ENCODE measurements at places on chromosomes 4 and X.

DNA sequence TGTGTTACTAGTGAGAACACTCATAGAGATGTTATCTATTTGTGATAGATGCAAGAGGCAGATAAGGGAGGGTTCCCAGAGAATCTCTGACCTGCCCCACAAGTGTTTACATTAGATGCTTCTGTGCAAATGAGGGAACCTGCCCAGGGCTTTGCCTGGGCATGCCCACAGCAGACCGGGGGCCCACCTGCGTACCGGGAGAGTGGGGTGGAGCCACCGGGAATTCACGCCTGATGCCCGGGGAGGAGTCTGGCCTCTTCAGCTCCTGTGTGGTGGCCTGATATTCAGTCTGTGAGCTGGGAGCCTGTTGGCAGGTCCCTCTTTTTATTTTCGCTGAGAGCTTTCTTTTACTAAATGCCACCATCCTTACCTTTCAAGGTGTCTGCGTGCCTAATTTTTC, 155.7 kb downstream of the SNCA start:
- H3K4me3 ChIP-seq: no peak overlapping the region
- H3K27me3 ChIP-seq: no peaks in the 10 kb centered on the region
- H3K36me3 ChIP-seq: no peaks in the 10 kb centered on the region
- H3K4me1 ChIP-seq: no peaks in the 10 kb centered on the region
- no peak overlapping the region for H3K27ac ChIP-seq
- DNase-seq: no peak

DNA sequence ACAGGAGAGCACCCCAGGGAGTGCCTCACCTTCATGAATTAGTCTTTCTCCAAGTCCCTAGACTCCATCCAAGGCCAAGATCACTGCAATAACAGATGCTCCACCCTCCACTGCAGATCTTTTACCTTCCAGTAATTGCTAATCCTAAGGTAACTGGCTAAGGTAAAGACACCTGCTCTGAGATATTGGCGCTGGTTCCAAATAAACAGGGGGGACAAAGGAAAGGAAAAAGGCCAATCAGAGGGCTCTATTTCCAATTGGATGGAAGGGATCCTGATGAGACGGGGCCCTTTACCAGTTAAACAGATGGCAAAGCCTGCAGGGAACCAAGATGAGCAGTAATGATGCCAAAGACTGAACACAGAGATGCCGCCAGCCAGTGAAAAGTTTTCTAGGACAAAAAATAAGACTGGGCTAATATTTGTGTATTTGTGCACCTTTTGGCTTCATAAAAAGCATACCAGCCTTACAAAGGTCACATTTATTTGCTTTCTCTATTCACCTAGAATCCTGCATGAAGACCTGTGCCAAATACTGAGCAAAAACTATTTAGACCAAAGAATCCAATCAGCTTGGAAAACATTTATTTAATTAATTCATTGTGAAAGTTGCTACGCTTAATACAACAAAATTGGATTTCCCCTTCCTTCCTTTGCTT, 148.5 kb downstream of the PPP3CA start:
- H3K27ac ChIP-seq: no peak overlapping the region
- no peaks in the 10 kb centered on the region for H3K27me3 ChIP-seq
- H3K36me3 ChIP-seq: no peaks in the 10 kb centered on the region
- H3K4me1 ChIP-seq: no peaks in the 10 kb centered on the region

DNA sequence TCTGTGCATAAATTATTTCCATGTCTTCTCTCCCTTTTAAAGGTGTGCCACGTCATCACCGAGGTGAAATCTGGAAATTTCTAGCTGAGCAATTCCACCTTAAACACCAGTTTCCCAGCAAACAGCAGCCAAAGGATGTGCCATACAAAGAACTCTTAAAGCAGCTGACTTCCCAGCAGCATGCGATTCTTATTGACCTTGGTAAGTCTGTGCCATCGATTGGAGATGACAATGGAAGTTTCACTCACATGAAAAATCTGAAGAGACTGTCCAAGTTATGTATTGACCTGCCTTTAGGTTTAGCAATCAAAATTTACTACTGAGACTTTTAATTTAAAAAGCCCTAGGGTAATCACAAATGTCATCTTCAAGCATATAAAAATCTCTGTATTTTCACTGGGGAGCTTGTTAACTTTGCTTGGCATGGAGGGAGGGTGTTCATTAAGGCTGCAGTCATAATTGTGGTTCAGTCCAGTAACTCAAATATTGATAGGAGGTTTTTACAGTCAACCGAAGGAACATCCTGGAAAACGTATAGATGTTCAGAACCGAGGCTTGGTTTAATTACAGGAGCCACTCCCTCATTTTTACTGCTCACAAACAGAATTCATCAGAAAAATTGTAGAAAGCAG, 142.9 kb downstream of the PTTG2 start:
- peaks cover 2% of the 10 kb centered on the region for H3K27me3 ChIP-seq
- 0 out of 2 replicates have a peak, but pooled peaks cover 3% of the 10 kb centered on the region for H3K4me1 ChIP-seq
- H3K4me3 ChIP-seq: no peak overlapping the region
- no peaks in the 10 kb centered on the region for H3K36me3 ChIP-seq
- DNase-seq: no peak
- no peak overlapping the region for H3K27ac ChIP-seq

- no peak overlapping the region for H3K27ac ChIP-seq
- DNase-seq: no peak
- H3K4me1 ChIP-seq: no peaks in the 10 kb centered on the region
- no peak overlapping the region for H3K4me3 ChIP-seq
- H3K36me3 ChIP-seq: no peaks in the 10 kb centered on the region
Observed at GRCh38 chr4:64857198-64857597, 447.9 kb upstream of the TECRL start.

DNA sequence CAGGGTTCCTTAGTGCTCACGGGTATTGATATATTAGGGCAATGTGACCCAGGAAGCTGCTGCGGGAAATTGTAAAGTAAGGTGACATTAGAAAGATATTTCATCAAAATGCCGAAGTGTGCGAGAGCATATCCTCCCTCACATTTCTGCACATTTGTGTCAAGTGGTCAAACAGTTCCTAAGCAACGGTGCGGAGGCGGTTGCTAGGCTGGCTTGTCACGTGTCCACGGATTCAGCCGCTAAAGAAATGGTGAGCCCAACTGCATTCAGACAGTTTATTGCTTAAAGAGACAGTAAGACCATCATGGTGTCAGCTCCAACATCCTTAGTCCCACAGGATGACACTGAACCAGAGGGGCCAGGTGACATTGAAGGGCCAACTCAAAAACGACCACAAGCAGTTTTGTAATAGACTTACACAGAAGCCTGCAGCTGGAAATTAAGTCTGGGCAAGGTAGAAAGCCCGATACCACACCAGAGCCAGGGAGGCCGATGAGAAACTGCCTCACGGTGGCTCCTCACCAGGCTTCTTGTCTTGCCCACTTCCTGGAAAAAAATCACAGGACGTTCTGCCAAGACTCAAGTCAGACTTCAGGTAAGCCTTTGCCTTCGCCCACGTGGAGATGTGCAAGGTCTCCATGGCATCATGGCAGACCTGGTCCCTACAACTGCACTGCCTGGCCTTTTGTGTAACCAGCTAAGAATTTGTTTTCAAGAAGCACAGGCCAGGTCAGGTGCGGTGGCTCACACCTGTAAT, 50.4 kb downstream of the USP11 start:
- no peaks in the 10 kb centered on the region for H3K4me1 ChIP-seq
- no peaks in the 10 kb centered on the region for H3K27me3 ChIP-seq
- DNase-seq: peak; percentile 7
- no peaks in the 10 kb centered on the region for H3K36me3 ChIP-seq
- no peak overlapping the region for H3K27ac ChIP-seq

GRCh38 chr4:26208237-26208994, 112.4 kb upstream of the RBPJ start:
- H3K4me3 ChIP-seq: no peak overlapping the region
- no peaks in the 10 kb centered on the region for H3K4me1 ChIP-seq

GRCh38 chr4:183600189-183600685, 58.7 kb downstream of the RWDD4 start:
- no peak overlapping the region for H3K27ac ChIP-seq
- H3K36me3 ChIP-seq: no peaks in the 10 kb centered on the region
- no peak overlapping the region for H3K4me3 ChIP-seq
- DNase-seq: peak; percentile 30

DNA sequence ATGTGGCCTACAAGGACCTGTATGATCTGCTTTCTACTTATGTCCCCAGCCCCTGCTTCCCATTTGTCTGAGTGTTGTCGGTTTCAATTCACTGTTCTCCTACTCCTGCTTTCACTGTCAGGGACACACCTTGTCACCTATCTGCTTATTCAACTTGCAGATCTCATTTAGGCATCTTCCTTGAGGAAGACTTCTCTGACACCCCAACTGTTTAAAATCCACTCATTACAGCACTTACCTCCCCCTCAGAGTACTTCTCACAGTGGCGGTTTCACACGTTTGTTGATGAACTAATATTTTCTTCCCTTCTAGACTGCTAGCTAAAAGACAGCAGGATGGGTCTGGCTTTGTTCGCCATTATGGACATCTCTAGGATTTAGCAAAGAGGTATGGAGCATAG, 279.9 kb upstream of the TET2 start:
- H3K27me3 ChIP-seq: no peaks in the 10 kb centered on the region
- H3K4me3 ChIP-seq: no peak overlapping the region

GRCh38 chr4:68366600-68366999, 16.7 kb upstream of the YTHDC1 start:
- H3K36me3 ChIP-seq: no peaks in the 10 kb centered on the region
- no peak for DNase-seq
- no peaks in the 10 kb centered on the region for H3K4me1 ChIP-seq
- H3K27ac ChIP-seq: no peak overlapping the region
- H3K4me3 ChIP-seq: no peak overlapping the region

DNA sequence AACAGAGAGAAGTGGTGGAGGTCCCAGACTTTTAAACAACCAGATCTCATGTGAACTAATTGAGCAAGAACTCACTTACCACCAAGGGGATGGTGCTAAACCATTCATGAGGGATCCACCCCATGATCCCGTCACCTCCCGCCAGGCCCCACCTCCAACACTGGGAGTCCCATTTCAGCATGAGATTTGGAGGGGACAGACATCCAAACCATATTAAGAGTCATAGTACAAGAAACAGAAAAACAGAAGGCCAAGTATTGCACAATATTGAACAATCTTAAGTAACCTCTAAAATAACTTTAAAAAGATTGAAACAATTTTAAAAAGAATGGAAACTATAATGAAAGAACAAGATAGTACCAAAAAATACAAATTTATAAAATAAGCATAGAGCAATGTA, 110.0 kb downstream of the CBR4 start:
- no peaks in the 10 kb centered on the region for H3K4me1 ChIP-seq
- H3K27ac ChIP-seq: no peak overlapping the region
- H3K27me3 ChIP-seq: no peaks in the 10 kb centered on the region
- no peak for DNase-seq
- no peaks in the 10 kb centered on the region for H3K36me3 ChIP-seq
- H3K4me3 ChIP-seq: no peak overlapping the region

DNA sequence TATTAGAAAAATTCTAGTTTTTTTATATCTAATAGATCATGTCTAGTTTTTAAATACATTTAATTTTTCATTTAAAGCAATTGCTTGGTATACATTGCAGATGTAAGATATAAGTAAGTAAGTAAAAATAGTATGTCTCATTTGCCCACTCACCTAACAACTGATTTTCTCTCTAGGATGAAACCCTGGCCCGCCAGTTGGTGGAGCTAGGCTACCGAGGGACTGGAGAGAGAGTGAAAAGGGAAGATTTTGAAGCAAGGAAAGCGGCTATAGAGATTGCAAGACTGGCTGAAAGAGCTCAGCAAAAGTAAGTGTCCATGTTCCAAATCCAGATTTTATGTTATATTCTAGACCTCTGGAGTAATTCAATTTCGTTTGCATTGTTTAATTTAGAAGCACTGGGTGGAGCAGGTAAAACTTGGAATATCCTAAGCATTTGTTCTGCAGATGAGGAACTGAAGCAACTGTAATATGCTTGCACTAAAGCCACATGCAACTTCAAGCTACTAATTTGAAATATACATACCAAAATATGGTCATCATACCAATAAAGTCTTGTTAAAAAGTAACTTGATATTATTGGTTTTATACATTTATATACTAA, 27.1 kb downstream of the CFAP299 start:
- peak; percentile 48 for DNase-seq
- H3K4me1 ChIP-seq: no peaks in the 10 kb centered on the region
- no peaks in the 10 kb centered on the region for H3K27me3 ChIP-seq
- H3K4me3 ChIP-seq: no peak overlapping the region
- no peak overlapping the region for H3K27ac ChIP-seq

DNA sequence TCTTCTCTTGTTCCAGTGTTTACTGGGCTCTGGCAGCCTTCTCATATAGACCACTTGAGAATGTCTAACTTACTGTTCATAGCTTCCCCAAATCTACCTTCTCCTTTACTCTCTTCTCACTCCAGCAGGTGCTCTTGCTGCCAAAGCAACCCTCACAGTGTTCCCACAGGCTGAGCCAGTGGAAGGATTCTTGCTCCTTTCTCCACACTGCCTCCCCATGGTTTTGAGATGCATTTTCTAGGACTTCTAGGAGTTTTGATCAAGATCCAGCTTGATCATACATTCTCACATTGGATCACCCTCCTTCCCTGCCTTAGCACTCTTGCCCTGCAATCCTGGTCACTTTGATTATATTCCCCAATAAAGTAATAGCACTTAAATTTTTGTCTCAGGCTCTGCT, 230.8 kb downstream of the TMEM47 start:
- H3K27me3 ChIP-seq: no peaks in the 10 kb centered on the region
- no peaks in the 10 kb centered on the region for H3K36me3 ChIP-seq
- H3K4me1 ChIP-seq: no peaks in the 10 kb centered on the region

- DNase-seq: no peak
- H3K27ac ChIP-seq: no peak overlapping the region
- no peak overlapping the region for H3K4me3 ChIP-seq
- H3K36me3 ChIP-seq: no peaks in the 10 kb centered on the region
Observed at GRCh38 chrX:123337886-123338639, 154.0 kb downstream of the GRIA3 start.

GRCh38 chr4:98226396-98226795, 34.8 kb upstream of the RAP1GDS1 start:
- no peaks in the 10 kb centered on the region for H3K4me1 ChIP-seq
- no peaks in the 10 kb centered on the region for H3K27me3 ChIP-seq
- H3K36me3 ChIP-seq: no peaks in the 10 kb centered on the region
- no peak overlapping the region for H3K4me3 ChIP-seq

DNA sequence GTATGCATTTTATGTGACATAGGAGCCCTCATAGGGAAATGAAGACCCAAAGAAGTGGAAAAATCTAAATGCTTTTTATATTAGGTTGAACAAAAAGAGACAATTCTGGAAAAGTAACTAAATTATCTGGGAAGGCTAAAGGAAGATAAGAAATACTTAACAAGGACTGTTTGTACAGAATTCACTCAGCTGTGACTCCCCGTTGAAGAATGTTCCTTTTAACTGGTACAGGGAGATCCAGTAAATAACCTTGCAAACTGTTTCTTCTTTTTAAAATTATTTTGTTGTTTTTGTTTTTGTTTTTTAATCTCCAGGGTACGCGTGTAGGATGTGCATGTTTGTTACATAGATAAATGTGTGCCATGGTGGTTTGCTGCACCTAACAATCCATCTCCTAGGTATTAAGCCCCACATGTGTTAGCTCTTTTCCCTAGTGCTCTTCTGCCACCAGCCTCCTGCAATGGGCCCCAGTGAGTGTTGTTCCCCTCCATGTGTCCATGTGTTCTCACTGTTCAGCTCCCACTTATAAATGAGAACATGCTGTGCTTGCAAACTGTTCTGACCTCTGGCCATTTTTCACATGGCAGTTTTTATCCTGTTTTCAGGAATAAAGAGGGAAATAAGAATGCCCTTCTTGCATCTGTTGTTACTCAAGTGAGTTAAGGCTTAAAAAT, 81.7 kb downstream of the PWWP3B start:
- no peaks in the 10 kb centered on the region for H3K36me3 ChIP-seq

Measured in K562 (cell line).